ENCODE measurements at places on chromosomes 16 and 17.

- no peak for DNase-seq
These were observed 717.2 kb downstream of the WWOX start for GRCh38 chr16:78816499-78817195.

GRCh38 chr17:3038941-3039340, 24.5 kb downstream of the OR1D5 start:
- no peak for DNase-seq

DNA sequence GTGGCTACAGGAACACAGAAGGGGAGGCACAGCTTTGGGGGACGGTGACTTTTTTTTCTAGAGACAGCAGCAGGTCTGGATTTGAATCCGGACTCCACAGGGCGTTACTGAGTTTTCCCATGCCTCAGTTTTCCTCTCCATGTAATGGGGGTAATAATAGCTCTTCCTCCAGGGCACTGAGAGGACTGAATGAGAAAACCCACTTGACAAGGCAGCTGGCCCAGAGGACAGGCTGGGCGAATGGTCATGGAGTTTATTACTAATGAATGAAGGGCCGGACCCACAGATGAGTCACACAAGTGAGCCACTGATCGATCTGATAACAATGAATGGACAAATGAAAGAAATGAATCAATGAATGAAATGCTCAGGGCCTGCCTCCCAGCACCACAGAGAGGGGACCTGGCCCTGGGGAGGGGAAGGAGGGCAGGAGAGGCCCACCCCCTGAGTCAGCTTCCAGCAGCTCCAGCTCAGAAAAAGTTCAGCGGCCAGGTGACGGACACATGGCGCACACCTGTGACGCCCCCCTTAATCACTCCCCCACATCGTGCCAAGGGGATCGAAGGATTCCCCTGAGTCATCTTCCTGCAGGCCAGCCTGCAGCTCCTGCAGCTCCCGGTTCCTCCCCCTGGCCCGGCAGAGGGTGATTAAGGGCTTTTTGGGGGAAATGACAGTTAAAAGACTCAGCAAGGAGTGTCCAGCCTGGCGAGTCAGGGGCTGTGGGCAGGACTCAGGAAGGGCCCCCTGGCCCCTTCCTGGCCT, 54.3 kb downstream of the SOCS1 start:
- DNase-seq: no peak

DNA sequence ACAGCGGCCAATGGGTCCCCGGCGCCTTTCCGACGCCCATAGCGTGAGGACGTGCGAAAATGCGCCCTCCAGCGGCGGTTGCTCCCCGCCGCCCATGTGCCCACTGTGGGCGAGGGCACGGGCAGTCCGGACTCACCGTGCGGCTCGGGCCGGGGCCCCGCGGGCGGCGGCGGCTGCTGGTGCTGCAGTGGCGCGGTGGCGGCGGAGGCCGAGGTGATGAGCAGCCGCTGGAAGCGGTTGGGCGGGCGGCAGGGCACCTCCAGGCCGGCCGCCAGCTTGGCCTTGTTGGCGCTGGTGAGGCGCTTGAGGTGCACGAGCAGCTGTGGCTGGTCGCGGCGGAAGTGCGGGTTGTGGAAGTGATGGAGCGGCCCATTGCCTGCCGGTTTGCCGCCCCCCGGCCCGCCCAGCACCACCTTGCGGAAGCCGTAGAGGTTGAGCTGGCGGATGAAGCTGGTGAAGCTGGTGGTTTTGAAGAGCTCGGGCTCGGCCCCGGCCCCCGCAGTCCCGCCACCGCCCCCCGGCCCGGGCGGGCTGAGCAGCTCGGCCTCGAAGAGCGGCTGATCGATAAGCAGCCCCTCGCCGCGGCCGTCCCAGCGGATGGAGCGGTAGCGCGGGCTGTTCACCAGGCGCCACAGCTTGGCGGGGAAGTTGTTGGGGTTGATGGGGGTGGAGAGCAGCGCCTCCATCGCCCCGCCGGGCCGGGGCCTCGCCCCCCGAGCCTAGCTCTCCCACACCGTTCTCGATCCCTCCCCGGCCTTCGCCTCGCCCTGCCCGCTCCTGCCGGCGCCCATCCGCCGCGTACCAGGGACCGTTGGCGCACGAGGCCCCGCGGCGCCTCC, at the start of gene HSF5:
TSS of gene HSF5 (minus strand) at position 820 of the 839 bp plus-strand sequence. CDS start at position 686, 134 bp downstream.
- DNase-seq: peak; percentile 49

DNA sequence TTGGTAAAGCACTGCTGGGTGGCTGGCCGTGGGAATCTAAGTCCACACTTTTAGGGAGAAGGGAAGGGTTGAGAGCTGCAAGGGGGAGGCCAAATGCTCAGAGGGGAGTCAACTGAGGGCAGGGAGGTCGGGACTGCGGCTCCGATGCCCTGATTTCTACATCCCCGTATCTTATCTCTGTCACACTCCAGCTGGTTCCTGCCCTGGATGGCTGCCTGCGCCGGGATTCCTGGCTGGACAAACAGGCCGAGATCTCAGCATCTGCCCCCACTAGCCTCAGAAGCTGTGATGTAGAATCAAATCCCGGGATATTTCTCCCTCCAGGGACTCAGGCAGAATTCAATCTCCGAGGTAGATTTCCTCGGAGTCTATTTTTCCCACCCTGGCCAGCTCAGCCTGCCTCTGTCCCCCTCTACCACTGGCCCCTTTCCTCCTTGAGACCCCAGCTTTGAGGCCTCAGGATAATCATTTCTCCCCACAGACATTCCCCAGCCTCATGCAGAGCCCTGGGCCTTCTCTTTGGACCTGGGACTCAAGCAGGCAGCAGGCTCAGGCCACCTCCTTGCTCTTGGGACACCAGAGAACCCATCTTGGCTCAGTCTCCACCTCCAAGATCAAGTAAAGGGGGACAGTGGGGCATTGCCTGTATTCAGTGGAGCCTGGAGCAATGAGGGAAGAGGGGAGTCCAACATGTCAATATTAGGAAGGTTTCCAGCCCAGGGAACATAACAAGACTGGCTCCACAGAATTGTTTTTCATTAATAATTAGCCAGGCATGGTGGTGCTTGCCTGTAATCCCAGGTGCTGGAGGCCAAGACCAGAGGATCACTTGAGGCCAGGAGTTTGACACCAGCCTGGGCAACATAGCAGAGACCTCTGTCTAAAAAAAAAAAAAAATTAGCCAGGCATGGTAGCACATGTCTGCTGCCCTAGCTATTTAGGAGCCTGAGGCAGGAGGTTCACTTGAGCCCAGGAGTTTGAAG, 1.8 kb downstream of the SHBG start:
- DNase-seq: no peak

DNA sequence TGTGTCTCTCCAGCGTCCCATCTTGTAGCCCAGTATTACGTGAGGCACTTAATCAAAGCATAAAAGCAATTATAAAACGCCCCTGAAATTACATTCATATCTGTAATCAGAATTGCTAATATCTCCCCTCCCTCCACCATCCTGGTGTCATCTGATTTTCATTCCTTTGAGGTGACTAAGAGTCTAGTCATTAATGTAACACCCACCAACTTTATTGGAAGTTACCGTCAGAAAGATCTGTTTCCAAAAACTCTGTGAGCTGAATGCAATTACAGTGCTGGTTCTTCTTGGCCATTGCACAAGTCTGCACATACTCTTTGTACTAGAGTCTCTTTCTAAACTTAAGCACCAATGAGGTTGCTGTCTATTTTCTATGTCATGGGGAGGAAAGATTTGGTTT, 12.5 kb upstream of the MAF start:
- DNase-seq: no peak

DNA sequence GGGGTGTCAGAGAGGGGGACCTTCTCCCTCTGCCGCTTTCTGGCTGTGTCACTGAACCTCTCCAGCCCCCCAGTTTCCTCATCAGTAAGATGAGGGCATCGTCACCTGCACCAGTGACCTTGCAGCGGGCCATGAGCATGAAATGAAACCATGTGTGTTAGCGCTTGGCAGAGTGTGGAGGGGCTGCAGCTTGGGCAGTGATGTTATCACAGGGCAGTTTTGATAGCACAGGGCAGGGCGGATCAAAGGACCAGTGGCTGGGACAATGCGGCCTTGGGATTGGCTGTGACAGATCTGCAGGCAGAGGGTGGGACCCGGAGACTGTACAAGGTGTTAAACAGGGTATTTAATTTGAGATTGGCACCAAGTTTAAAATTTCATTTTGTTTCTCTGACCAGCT, 38.9 kb upstream of the NAT9 start:
- no peak for DNase-seq

DNA sequence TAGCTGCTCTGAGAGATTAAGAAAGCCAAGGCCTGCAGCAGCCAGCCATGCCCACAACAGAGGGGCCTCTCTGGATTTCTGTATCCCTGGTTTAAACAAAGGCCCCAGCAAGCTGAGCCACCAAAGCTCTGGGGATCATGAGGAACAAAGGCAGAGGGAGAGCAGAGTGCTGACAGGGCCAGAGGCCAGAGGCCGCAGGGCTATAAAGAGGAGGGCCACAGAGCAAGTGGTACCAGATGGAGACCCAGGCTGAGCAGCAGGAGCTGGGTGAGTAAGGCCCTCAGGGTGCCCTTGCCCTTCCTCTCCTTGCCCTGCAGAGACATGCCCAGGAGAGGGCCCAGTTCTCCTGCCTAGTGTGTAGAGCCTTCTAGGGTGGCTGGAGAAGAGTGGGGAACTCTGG, at the start of gene CRYBA1:
TSS of gene CRYBA1 (plus strand) at position 232 of the 400 bp plus-strand sequence. CDS start at position 237, 5 bp downstream.
- no peak for DNase-seq

GRCh38 chr17:57988301-57989250, 522 bp upstream of the VEZF1 start:
- peak; percentile 17 for DNase-seq

- no peak for DNase-seq
These were observed 106.6 kb downstream of the N4BP1 start for GRCh38 chr16:48503336-48503735.

- DNase-seq: no peak
These were observed 5.7 kb downstream of the ENGASE start for GRCh38 chr17:79080349-79080748.

GRCh38 chr16:78889346-78889745, 711.2 kb downstream of the MAF start:
- DNase-seq: no peak

GRCh38 chr17:42087042-42087701, 11.1 kb downstream of the ZNF385C start:
- no peak for DNase-seq

DNA sequence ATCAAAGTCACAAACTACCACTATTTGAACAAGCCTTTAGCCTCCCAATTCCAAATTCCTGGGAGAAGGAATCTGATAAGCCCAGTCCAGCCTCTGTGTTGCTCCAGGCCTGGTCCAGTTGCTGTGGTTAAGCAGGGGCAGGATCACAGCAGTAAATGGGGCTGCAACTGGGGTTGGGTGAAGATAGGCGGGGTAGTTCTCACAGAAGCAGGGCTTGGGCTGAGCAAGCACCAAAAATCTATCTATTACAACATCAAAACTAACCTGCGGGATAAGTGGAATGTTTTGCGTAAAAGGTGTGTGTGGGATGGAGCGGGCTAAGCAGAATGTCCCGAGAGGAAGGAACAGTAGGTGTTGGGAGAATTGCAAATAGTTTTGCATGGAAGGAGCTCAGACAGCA, 23.0 kb upstream of the RNF135 start:
- no peak for DNase-seq

- DNase-seq: no peak
These were observed 4.9 kb upstream of the PGAP6 start for GRCh38 chr16:386641-387156.

DNA sequence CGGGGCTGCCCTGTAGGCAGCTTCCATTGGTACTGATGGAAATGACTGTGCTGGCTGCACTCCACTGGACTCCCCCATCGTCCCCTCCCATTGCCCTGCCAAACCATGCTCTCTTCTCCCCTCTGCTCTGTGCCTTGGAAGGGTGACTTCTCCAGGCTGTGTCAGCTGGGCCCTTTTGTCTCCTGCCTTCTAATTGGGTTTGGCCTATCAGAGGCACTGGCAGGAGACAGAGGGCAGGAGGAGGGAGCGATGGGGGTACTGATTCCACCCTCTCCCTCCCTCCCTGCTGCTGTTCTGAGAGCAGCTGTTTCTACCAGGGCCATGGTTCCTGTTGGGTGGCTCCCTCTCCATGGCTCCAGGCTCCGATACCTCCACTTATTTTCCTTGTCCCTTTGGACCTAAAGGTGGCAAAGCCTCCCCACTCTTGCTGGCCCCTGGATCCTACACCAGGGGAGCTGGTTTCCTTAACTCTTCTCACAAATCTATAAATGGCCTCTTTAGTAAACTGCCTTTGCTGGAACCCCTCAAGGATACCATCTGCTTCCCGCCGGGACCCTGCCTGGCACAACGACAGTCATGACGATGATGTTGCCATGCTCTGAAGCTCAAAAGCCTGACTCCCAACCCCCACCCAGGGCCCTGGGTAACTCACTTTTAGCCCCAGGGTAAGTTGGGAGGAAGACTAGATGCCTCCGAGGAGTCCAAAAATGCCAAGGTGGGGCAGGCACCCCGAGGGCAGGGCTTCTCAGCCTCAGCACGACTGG, 123.8 kb upstream of the RPL38 start:
- DNase-seq: no peak

- DNase-seq: no peak
These were observed 100.9 kb downstream of the TOX3 start for GRCh38 chr16:52446080-52446479.

DNA sequence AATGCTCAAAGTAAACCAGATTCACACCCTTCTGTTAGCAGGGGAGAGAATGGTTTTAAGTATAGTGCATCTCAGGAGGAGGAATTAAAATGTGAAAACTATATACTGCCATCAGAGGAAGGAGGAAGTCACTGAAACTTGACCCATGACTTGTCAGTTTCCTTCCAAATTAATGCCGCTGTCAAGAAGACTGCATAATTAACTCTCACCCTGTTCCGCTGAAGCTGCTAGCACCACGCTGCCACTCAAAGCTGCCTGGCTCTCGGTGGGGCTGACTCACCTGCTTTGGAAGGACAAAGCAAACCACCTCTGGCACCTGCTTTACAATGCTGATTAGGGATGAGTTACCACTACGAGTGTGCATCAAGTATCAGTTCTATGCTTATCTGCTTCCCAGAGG, 37.8 kb upstream of the ULK2 start:
- no peak for DNase-seq

- DNase-seq: no peak
These were observed 12.2 kb upstream of the SP2 start for GRCh38 chr17:47883589-47884426.

DNA sequence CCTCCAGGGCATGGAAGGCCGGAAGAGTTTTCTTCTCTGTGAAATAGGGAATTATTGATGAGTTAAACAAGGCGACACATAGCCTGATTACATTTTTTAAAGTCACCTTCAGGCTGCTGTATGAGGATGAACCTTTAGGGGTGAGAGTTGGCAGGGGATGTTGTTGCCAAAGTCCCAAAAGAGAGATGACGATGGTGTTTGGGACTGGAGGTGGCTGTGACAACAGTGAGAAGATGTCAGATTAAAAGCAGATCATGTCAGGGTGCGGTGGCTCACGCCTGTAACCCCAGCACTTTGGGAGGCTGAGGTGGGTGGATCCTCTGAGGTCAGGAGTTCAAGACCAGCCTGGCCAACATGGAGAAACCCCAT, 16.8 kb upstream of the ASGR2 start:
- DNase-seq: no peak

GRCh38 chr17:63838631-63839171, 3.8 kb downstream of the SMARCD2 start:
- no peak for DNase-seq

DNA sequence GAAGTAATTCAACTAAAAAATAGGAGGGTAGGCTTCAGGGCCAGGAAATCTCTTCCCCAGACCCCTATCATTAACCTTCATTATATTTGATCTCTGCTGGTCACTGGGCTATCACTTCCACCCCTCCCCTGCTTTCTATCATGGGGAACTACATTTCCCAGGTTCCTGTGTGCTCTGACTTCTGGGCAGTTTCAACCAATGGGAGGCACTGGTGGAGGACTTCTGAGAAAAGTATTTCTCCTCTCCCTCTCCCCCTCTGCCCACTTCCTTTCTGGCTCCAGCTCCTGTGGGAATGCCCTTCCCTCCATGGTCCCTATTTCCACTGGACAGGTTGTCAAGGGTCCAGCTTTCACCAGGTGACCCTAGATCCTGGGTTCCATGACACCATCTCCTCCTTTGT, 364.4 kb downstream of the C16orf95 start:
- DNase-seq: no peak
